ENCODE measurements at places on chromosomes 3 and 15. TPM values are rescaled to one million over a fixed set of nuclear protein-coding genes. Genes with fewer than 3 reads are reported as not detected.

Gene LINGO1
- 18.2 TPM for polyA plus RNA-seq

Gene LCTL
- polyA plus RNA-seq, result 0.29 TPM

Gene KBTBD13
- polyA plus RNA-seq, result 0.09 TPM

Gene ASB14
- polyA plus RNA-seq, result 0.77 TPM

Gene SRP14
- 593 TPM for polyA plus RNA-seq

Gene CALML4
- polyA plus RNA-seq, result 31.2 TPM

Gene SLC6A1
- polyA plus RNA-seq, result 0.57 TPM

Gene IL17RE
- 15.2 TPM for polyA plus RNA-seq

Gene FAM81A
- 22.5 TPM for polyA plus RNA-seq

Gene PPP1R14D
- 0.61 TPM for polyA plus RNA-seq

Gene SLC2A2
- polyA plus RNA-seq, result 13.8 TPM

Gene SLC35G2
- 12.8 TPM for polyA plus RNA-seq

Gene FGF12
- polyA plus RNA-seq, result 6.4 TPM

Gene FETUB
- not detected for polyA plus RNA-seq

Gene FRMD4B
- polyA plus RNA-seq, result 44.1 TPM

Gene AGBL1
- polyA plus RNA-seq, result 0.06 TPM

Gene COL6A6
- 3.7 TPM for polyA plus RNA-seq

Gene CELSR3
- 1.2 TPM for polyA plus RNA-seq

Gene NANOGP8
- not detected for polyA plus RNA-seq

Gene CAV3
- polyA plus RNA-seq, result 0.55 TPM

Gene SCAMP5
- polyA plus RNA-seq, result 21.9 TPM

Gene ZNF502
- 13.6 TPM for polyA plus RNA-seq

Gene RAB6B
- 17.8 TPM for polyA plus RNA-seq

Gene ILDR1
- 8.7 TPM for polyA plus RNA-seq

Gene CHST2
- 28.0 TPM for polyA plus RNA-seq

Gene SLCO3A1
- 14.0 TPM for polyA plus RNA-seq

Gene RASA2
- 22.1 TPM for polyA plus RNA-seq

Gene TPRG1
- 0.57 TPM for polyA plus RNA-seq

Gene ITIH4
- 5.2 TPM for polyA plus RNA-seq

Gene TTLL13
- polyA plus RNA-seq, result 0.15 TPM

Gene GPR62
- polyA plus RNA-seq, result 0.68 TPM

Gene CHRM5
- polyA plus RNA-seq, result 0.24 TPM

Gene HHLA2
- 17.8 TPM for polyA plus RNA-seq

Gene ADAMTS17
- 2.3 TPM for polyA plus RNA-seq

Gene GOLGA6D
- 0.17 TPM for polyA plus RNA-seq

Gene GOLGA6C
- polyA plus RNA-seq, result not detected

Gene PLD1
- 11.1 TPM for polyA plus RNA-seq

Gene CCR3
- not detected for polyA plus RNA-seq

Gene CYP1A1
- not detected for polyA plus RNA-seq

Gene GRM2
- 0.56 TPM for polyA plus RNA-seq
